NCI-H187 treated with DMSO at 0.1 percent for 48 hours (cell line): ENCODE measurements at places on chromosomes 2 and 18.
A peak's percentile ranks its signal among the peaks of the same experiment; 100 is the strongest.

DNA sequence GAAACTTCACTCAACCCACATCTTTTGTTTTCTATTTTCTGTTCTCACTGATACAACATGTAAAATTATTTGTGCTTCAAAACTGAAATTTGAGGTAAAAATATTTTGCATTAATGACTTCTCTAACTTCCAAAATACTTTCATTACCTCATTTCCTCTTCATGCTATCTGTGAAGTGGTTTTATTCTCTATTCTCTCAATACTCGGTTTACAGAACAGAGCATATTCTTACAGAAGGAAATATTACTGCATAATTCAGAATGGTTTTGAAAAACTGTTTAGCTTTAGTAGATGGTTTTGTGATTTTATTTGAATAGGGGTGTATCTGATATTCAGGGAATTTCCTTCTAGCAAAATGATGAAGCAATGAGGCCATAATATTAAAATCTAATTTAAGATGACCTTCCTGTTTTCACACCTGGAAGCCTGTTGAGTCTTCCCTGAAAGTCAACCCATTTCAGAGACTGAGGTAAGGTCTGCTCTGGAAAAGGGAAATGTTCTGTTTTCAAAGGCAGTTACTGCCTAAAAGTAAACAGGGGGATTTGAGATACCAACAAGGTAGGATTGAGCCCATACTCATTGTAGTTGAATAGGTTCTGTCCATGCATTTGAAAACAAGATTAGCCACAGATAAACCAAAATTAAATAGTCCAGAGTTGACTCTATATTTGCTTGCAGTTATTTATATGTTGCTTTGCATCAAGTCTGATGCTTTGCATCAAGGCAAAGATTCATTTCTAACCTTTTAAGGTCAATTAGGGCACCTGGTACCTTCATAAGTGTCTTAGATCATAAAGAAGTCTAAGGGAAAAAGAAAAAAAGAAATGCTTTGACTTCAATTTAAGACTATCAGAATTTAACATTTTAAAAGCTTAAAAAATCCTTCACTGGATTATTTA lies 50.8 kb upstream of the PEX13 start:
- DNase-seq, result no peak

- no peak for DNase-seq
Observed at GRCh38 chr2:233976690-233977294, 59.6 kb downstream of the TRPM8 start.

GRCh38 chr2:241482126-241482955 lies 26.0 kb downstream of the STK25 start:
- no peak for DNase-seq

DNA sequence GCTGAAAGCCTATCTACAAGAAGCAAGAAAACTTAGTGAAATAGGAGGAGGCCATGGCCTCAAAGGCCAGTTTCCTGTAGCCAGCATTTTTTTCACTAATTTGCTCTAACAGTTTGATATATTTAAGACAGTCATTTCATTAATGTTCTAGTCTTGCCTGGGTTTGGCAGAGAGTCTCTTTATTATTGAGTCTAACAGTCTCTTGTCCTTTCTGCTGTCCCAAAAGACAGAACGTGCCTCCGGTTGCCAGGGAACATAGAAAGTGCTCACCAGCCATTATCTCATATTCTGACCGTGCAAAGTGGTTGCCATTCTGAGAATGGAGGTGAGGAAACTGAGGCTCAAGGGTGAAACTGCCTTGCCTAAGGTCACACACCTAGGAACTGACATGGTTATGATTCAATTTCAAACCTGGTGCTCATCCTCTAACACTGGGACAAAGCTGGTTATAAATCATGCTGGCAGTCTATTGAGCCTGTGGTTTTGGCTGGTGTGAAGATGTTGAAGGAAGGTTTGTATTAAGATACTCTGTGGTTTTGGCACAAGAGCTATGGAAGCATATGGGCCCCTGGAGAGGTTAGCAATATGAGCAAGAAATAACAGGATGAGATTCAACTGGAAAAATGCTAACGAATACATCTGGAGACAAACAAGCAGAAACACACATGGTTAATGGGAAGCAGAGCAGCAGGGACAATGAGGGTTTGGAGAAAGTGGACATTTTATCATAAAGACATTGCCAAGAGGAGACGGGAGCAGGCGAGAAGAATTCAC lies 903.3 kb upstream of the KLHL29 start:
- DNase-seq, result no peak

DNA sequence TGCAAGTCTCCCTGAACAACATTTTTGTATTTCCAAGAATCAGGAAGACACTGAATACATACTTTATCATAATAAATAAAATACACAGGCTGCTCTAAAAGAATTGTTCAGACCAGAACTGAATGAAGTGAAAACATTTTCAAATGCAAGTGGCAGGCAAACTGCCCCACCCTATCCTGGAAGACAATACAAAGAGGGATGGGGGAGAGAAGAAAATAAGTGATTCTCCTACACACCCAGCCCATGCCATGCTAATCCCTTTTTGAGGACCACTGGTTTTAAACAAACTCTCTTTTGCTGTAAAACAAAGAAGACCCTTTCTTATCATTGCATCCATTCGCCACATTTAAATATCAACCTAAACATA lies 95.6 kb downstream of the PID1 start:
- no peak for DNase-seq

DNA sequence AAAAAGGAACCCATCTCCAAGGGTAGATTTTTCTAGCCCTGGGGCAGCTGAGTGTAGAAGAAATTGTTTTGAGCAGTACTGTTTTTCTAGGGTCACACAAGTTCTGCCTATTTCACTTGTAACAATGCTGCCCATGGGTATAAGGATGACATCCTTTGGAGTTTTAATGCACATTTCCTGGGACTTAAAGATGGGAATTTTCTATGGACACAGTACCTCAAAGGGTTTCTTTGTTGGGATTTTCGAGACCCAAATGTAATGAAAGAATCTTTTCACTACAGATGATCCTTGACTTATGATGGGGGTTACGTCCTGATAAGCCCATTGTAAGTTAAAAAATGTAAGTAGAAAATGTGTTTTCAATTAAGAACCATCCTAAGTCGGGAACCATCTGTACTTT lies 31.8 kb downstream of the CDC42EP3 start:
- no peak for DNase-seq

GRCh38 chr2:71524476-71524875 lies 71.1 kb downstream of the DYSF start:
- DNase-seq, result no peak

- no peak for DNase-seq
Observed at GRCh38 chr18:51654488-51655326, 457.2 kb upstream of the MEX3C start.

GRCh38 chr2:40666398-40666797 lies 214.5 kb upstream of the SLC8A1 start:
- DNase-seq, result no peak

DNA sequence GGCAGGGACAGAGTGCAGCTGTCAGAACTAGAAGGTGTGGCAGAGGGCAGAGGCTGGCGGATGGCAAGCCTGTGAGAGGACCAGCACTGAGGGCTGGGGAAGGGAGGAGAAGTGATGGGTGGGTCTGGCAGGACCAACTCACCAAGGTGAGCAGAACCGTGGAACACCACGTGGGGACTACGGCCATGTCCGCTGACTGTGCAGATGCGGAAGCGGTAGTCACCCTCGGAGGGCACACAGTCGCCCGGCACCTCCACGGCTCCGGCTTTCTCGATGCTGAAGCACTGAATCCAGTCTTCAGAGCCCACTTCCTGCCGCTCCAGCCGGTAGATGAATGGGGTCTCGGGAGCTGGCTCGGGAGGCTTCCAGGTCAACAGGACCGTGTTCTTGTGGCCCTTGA lies 4.2 kb downstream of the OBSL1 start:
- DNase-seq, result no peak

DNA sequence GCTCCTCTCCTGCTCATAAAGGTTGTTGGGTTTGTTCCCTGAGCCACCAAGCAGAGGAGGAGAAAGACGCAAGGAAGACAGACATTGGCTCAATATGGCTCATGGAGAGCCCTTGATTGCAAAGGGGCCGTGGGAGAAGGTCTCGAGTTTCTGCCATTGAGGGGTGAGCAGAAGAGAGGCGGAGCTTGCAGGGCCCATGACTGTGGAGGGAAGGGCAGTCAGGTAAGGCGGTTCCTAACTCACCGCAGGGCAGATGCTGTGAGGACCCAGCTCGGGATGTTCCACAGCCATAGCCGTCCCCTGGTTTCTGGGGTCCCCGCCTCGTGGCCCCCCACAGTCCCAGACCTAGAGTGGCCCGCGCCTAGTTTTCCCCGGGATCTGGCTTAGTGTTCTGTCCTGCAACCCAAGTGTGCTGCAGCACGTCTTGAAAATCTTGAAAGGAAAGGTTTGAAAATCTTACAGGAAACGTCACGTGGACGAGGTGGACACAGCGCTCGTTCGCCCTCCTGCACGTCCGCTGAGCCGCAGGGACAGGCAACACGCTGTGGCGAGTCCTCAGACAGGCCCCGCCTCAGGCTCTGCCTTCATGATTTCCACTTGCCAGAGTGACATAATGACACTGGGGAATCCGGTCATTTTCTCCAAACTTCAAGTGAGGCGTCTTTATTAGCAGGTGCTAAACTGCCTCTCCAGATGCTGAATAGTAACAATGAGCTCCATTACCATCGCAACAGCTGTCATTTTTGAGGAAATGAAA lies 105.5 kb upstream of the HDAC4 start:
- no peak for DNase-seq

DNA sequence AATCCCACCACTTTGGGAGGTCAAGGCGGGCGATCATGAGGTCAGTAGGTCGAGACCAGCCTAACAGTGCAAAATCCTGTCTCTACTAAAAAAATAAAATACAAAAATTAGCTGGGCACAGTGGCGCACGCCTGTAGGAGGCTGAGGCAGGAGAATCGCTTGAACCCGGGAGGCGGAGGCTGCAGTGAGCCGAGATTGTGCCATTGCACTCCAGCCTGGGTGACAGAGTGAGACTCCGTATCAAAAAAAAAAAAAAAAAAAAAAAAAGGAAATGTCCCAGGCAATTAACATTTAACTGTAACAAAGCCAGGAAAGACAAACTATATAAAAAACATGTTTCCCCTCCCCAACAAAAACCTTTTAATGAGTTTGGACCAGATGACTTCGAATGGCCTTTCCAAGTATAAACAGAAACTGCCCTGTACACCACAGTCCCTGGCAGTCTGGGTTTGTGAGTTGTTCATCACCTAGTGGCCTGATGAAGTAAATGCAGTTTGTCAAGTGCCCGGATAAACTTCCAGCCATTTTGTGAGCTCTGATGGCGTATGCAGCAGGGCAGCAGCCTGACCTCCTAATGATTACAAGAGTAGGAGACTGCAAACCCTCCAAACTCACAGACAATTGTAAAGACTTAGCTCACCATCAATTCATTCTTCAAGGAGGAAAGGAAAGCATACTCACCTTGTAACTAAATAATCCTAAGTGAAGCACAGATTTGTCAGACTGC lies 16.6 kb upstream of the PCBP1 start:
- DNase-seq, result peak; percentile 45

GRCh38 chr2:11348209-11348749 lies 3.8 kb upstream of the ROCK2 start:
- DNase-seq, result no peak

- DNase-seq, result no peak
Observed at GRCh38 chr18:50686409-50686808, 126.5 kb downstream of the MAPK4 start.

- no peak for DNase-seq
Observed at GRCh38 chr2:36710858-36711515, 14.5 kb downstream of the VIT start.

DNA sequence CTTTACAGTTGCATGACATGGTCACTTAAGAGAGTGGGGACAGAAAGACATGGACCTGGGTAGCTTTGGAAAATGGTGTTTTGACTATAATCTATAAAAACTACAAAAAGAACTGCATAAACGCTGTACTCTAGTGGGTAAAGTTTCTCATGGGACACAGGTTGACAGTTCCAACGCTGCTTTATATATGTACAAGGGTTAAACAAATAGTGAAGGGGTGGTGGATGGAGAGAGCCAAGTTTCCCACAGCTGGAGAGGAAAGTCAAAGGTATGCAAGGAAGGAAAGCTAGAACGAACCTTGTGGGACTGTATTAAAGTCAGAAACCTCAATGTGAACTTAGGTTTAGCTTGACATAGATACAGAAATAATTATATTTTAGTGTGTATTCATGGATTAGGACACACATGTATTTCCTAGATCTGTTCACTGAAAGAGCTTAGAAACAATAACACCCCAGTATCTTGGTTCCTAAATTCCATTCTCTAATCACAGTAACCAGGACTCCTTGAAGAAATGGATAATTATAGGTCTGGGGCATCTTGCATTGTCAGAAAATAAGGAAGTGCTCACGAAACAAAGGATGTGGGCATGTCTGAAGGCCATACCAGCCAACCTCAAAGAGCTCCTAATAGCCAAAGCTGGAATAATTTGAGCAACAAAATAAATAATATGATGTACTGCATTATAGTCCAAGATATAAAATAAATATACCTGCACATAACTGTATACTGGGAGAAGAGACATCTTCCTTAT lies 28.8 kb downstream of the TANC1 start:
- DNase-seq, result no peak

GRCh38 chr2:149670086-149670485 lies 82.5 kb upstream of the MMADHC start:
- no peak for DNase-seq

DNA sequence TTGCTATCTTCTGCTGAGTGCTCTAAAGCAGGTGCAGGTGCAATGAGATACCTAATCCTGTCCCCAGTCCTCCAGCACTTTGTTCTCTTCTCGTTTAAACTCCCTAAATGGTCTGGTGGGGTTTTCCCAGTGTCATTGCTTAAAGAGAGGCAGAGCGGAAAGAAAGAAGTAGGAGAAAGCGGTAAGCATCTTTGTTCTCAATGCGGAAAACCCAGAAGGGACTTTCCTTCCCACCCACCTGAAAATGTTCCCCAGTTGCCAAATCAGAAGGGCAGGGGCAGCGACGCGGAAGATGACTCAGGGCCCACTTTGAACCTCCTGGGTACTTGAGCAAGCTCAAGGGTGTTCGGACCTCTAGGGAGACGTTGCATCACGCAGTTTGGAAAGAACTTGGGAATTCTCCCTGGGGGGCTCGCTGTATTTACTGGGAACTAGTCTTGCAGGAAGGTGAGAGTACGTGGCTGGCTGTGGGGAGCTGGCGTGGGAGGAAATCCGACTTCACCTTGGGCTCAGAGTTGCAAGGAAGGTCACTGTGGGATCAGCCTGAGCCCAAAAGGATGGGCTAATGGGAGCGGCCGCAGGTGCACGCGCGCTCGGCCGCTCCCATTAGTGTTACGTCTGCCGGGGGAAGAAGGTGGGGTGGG lies 589 bp upstream of the SGPP2 start:
- DNase-seq, result no peak
